ENCODE measurements at places on chromosomes 11 and 22.
A peak's percentile ranks its signal among the peaks of the same experiment; 100 is the strongest.

DNA sequence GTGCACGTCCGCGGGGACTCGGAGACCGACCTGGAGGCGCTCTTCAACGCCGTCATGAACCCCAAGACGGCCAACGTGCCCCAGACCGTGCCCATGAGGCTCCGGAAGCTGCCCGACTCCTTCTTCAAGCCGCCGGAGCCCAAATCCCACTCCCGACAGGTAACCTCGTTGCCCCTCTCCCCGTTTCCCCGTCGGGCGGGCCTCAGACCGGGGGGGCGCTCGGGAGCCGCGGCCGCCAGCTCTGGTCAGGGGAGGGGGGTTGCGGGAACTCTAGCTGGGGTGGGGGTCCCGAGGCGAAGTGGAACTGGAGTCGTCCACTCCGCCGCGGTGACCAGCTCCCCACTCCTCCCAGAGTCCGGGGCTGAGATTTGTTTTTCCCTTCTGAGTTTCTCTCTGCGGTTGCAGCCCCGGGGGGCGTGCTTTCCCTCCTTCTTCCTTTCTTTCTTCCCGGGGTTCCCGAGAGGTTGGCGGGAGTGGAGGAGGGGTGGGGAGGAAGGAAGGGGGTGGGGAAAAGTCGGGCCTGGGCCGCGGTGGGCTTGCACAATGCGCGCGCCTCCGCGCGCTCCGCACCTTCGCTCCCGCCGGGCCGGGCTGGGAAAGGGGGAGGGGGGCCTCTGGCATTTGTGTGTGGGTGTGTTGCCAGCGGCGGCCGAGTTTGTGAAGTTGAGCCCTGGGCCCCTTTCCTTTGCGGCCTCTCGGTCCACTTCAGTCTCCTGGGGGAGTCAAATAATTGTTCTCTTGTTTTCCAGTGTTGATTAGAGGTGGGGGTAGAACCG lies 952 bp downstream of the YAP1 start:
- DNase-seq, result peak; percentile 77

- DNase-seq, result peak; percentile 40
Observed at GRCh38 chr11:75350743-75351540, 519 bp downstream of the ARRB1 start.

DNA sequence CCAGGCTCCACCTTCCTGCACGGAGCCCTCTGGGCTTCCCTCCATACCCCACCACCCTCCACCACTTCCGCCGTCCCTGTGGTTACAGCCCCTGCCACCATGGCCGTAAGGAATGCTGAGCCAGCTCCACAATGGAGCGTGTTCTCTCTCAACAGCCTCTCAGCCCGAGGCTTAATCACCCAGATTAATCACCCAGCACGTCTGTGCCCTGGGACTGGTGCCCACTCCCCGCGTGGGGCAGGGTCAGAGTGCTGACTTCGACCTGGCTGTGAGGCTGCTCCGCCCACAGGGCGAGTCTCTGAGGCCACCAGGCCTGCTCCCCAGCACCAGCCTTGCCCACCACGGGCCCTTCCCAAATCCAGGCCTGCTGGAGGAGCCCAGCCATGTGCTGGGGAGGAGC lies 4.0 kb upstream of the TH start:
- DNase-seq, result no peak

DNA sequence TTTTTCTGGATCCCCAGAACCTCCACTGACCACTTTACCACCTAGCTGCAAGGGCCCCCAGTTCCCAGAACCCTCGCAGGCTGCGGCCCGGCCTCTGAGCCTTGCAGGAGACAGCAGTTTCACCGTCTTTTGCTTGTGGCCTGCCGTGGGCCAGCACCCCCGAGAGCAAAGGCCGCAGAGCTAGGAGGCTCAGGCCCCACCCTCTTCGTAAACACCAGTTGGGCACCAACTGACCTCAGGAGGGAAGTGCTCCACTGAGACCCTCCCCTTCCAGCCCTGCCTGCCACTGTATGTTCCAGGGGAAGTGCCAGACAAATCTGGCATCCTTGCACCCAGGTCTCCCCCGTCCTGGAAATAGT lies 23.4 kb upstream of the CREB3L1 start:
- no peak for DNase-seq

DNA sequence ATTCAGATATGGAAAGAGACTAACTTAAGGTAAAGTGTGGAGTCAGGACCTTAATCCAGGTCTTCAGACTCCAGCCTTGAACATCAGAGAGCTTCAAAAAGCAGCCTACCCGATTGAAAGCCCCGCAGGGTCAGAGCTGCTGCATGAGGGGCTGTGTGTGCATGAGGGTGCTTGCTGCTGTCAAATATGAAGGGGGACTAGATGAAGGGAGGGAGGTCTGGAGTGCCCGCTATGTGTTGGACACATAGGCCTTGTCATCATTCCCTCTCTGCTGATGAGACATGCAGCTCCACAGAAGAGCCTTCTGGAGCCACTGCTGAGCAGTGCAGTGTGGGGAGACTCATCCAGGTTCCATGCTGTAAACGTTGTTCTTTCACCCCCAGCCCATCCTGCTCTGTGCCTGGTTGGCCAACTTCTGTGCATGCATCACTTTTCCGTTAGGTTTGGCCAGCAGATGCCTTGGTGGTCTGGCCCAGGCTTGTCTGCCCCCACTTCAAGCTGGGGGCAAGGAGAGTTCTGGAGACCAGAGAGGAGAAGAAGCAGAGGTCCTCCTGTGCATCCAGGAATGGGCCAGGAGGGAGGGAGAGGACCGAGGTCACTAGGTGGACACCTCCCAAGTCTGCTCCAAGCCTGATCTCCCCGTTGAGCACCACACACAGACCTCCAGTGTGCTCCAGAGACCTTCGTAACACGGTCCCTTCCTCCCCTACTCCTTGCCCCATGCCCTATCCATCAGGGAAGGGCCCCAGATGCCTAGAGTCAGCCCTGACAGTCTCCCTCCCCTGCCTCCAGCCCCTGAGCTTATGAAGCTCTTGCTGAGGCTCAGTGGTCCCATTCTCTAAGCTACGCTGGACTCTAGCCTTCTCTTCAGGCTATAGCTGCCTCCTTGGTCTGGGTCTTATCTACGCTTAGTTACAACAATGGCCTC lies 32.0 kb downstream of the LRRC32 start:
- no peak for DNase-seq

GRCh38 chr11:614021-614622 lies 1.6 kb downstream of the IRF7 start:
- no peak for DNase-seq

- DNase-seq, result peak; percentile 75
Observed at GRCh38 chr11:122653916-122654585, 1.5 kb upstream of the UBASH3B start.

- DNase-seq, result no peak
Observed at GRCh38 chr11:123384116-123384515, 46.0 kb upstream of the GRAMD1B start.

- no peak for DNase-seq
Observed at GRCh38 chr11:64477675-64478074, 113.3 kb upstream of the SLC22A12 start.

- DNase-seq, result peak; percentile 1
Observed at GRCh38 chr22:43488031-43488866, 76.4 kb downstream of the MPPED1 start.

- DNase-seq, result no peak
Observed at GRCh38 chr11:76140912-76141574, 65.3 kb downstream of the WNT11 start.

DNA sequence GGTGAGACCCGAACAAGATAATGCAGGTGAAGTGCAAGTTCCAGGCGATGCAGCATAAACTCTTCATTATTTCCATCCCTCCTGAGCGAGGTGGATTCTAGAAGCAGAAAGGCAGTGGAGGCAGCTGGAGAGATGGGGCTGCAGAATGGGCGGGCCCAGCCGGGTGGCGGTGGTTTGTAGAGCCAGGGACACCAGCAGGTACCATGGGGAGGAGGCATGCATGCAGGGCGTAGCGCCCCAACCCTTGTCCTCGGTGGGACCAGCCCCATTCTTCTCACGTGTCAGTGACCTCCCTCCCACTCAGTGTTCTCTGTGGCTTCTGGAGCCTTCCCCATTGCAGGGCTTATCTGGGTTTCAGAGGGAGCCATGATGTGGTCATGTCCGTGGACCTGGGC lies 38.0 kb downstream of the MPPED1 start:
- DNase-seq, result no peak

- no peak for DNase-seq
Observed at GRCh38 chr22:29390270-29390669, 1.9 kb upstream of the AP1B1 start.

DNA sequence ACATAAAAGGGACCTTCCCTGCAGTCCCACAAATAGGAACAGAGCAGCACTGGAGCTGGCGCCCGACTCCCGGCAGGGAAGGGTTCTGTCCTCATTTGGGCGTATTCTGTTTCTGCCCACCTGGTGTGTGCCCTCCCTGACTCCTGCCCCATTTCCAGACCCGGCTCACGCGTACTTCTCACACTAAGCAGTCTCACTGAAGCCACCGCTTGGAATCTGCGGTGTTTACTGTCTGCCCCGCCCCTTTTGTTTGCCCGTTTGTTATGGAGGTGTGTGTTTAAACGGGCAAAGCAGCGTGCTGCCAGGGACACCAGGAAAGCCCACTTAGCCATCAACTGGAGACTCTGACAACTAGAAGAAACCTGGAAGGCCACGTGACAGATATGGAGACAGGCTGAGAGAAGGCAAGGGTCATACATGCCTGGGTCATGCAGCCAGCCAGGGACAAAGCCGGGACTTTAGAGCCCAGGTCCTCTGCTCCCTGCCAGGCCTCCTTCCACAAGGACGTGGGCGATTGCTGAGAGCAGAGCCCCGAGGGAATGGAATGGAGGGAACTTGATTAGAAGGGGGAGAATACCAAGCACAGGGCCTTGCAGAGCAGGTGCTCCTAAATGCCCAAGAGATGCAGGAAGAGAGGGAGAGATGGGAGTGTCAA lies 8.7 kb upstream of the EFCAB6 start:
- DNase-seq, result no peak

- no peak for DNase-seq
Observed at GRCh38 chr11:128284634-128285033, 302.7 kb downstream of the ETS1 start.

DNA sequence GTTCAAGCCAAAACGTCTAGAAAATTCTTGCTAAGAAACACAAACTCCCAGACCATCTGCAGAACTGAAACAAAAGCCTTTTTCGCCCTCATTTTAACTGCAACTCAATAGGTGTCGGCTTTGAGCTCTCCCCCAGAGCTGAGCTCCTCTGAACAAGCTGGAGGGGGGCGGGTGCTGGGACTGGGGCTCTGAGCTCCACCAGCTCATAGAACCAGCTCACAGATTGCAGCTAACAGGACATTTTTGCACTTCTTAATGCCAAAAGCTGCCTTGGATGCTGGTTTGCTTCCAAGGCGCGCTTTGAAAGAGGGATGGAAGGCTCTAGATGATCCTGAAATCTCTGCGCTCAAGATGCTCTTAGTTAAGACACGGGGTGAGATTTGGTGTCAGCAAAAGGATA lies 6.0 kb upstream of the YWHAH start:
- DNase-seq, result no peak

- no peak for DNase-seq
Observed at GRCh38 chr22:22371031-22371541, 126.5 kb downstream of the VPREB1 start.

GRCh38 chr11:83813296-83813695 lies 527.1 kb upstream of the CCDC90B start:
- DNase-seq, result no peak

GRCh38 chr11:65811764-65812475 lies 21.8 kb upstream of the SNX32 start:
- DNase-seq, result no peak

GRCh38 chr11:45232341-45233080 lies 53.6 kb downstream of the SYT13 start:
- no peak for DNase-seq

DNA sequence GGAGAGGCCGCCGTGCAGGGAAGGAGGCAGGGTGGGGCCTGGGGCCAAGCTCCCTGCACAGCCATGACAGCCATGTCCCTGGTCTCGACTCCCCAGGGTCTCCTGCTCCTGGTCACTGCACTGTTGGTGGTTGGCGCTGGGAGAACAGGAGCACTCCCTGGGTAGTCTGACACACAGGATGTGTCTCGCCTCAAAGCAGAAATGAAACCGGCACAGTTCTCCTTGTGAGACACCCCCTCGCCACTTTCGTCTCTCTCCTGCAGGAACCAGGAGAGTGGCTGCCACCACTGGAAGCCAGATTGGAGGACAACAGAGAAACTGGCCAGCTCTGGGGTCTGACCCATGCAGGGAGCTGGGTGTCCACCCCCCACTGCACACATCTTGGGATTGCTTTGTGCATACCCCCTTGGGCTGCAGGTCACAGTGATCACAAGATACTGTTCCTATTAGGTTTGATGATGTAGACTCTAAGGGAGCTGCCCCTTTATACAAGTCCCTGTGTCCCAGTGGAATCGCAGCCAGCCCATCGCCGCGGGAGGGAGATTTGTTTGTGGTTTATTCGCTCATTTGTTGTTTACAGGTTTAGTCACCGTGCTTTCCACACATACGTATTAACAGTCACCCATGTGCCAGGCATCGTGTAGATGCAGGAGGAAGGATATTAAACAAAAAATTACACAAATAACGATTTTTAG lies 27.0 kb upstream of the YWHAH start:
- DNase-seq, result no peak

DNA sequence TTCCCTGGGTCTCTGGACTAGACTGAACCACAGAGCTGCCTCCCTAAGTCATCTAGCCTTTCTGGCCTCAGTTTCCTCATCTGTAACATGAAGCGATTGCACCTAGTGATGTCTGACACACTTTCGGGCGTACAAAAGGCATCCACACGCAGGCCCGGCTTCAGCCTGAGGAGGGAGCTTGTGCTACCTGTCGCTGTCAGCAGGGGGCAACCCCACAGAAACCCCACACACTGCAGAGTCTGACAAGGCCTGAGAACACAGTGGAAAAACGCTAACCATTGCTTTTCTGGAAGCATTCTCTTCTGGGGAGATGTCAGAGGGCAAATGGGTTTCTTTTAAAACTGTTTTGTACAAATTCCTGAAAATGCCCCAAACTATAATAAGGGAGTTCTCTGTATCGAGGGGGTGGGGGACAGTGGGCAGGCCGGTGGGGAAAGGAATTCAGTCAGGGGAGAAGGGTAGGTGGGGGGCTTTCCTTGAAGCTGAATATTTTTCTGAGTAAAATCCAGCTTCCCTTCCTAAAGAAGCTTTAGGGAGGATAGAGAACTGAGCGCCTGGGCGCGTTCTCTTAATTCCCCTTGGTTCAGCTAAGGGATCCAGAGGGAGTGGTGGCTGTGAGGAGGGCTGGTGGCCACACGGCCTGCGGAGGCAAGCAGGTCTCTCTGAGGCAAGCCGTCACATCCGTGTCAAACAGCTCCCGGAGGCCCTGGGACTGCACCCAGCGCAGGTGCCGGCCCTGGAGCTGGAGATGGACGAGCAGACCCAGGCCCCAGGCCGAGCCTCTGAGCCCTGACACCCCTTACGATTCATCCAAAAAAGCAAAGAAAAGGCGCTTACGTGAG lies 533 bp downstream of the ELF5 start:
- peak; percentile 48 for DNase-seq

GRCh38 chr22:47300698-47301405 lies 538.4 kb downstream of the TBC1D22A start:
- no peak for DNase-seq

GRCh38 chr11:73292525-73292894 lies 15.6 kb upstream of the ARHGEF17 start:
- DNase-seq, result peak; percentile 70

DNA sequence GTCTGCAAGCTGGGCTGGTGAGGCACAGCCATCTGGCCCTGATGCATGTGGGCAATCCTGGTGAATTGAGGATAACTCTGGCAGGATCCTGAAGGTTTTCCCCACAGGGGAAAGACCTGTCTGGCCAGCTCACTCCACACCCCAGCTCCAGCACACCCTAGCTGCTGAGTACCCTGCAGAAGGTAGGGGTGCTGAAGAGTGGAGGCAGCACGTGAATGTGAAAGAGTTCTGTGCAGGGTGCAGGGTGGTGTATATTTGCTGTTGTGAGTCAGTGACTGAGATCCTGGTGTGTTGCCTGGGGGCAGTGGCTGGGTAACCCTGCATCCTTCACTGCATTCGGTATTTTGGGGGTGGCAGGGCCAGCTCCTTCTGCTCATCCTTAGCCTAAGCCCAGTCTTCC lies 22.4 kb downstream of the DGAT2 start:
- DNase-seq, result no peak

Data from fibroblast of the aortic adventitia (primary cell).